Upper lobe of left lung (tissue), 6 donors: ENCODE measurements at places on chromosomes 11 and 22.

DNA sequence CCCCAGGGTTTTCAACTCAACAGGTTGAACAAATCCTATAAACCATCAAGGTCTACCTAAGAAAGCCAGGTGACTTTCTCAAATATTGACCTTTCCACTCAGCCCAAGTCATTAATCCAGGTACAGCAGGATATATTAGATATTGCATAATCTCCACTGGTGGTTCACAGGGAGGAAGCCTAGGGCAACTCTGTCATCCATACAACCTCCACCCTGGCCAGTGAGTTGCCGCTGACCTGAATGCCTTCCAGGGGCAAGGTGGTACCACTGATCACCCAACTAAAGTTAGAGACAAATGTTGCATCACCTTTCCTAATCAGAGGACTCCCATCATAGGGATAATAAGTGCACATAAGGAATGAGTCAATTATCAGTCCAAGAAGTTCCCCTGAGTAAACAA is 22.9 kb downstream of the GUCD1 start:
- peaks cover 5% of the 10 kb centered on the region for H3K4me1 ChIP-seq
- no peak overlapping the region for H3K4me3 ChIP-seq
- peak; percentile 47 for DNase-seq
- H3K27ac ChIP-seq = no peak overlapping the region

DNA sequence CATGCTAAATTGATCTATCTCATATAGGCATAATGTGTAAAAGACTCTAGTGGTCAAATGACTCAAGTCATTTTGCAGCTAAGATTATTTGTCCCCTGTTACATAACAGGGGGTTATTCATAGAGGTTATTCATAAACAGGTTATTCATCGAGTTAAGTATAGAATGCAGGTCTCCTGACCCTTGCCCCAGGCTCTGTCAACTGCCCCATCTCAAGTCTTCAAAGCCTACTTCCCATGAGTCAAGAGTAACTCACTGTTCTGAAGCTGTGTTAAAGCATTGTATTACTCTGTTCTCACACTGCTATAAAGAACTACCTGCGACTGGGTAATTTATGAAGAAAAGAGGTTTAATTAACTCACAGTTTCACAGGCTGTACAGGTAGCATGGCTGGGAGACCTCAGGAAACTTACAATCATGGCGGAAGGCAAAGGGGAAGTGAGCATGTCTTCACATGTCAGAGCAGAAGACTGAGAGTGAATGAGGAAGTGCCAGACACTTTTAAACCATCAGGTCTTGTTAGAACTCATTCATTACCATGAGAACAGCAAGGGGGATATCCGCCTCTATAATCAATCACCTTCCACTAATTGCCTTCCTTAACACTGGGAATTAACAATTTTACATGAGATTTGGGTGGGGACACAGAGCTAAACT is 226.2 kb upstream of the BLID start:
- no peaks in the 10 kb centered on the region for H3K36me3 ChIP-seq
- no peak overlapping the region for H3K27ac ChIP-seq
- no peak for DNase-seq
- no peaks in the 10 kb centered on the region for H3K4me1 ChIP-seq
- H3K4me3 ChIP-seq = no peak overlapping the region
- H3K27me3 ChIP-seq = no peaks in the 10 kb centered on the region

DNA sequence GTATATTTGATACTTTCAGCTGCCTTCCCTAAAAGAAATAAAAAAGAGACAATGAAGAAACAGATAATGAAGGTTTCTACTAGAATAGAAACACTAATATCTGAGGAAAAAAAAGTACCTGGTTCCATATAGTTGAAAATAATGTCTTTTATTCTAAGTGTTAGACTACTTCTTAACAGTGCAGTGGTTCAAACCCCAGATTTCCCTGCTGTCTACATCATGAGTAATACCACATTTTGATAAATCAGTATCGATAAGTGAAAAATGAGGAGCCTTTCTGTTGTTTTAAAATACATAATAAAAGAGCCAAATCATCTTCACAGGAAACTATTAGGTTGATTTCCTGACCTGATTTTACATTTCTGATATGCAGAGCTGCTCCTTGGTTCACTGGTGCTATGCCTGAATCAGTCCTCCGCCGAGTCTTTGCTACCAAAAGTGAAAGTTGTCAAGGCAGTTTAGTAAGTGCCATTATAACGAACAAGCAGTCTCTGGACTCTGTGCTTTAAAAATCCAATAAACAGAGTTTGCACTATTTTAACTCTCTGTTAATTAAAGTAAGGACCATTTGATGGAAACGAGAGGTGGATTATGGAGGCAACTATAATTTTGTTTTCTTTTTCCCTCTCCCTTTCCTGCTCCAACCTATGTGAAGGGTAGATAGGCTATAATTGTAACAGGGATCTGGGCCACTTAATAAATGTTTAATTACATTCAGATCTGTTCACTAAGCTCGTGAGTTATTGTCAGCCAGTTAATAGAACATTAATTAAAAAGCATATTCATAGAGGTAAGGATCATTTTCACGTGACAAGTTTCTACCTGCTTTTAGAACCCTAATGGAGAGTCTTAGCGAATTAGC is 724.5 kb upstream of the RAG2 start:
- H3K27me3 ChIP-seq = no peaks in the 10 kb centered on the region
- H3K27ac ChIP-seq = no peak overlapping the region
- no peaks in the 10 kb centered on the region for H3K4me1 ChIP-seq
- no peak for DNase-seq
- H3K4me3 ChIP-seq = no peak overlapping the region

DNA sequence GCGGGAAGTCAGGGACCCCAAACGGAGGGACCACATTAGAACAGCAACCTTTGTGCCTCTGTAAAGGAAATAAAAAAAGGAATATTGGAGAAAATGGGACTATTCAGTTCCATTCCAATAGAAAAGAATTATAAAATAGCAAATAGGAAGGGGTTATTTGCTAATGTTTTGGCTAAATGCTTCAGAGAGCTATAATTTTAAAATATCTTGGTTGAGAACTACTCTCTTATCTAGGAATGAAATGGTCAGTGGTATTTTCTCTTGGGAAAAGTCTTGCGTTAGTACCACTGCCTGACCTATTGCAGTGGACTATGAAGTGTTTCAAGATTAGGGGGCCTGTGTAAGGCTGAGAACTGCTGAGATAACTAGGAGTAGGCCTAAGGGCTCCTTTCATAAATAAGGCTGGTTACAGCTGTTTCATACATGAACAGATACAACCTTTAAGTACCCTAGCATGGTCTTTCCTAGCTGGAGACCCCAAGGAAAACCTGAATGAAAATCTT is 6.9 kb upstream of the WEE1 start:
- H3K27ac ChIP-seq = peak overlapping the region; percentile 77
- H3K27me3 ChIP-seq = no peaks in the 10 kb centered on the region
- H3K4me1 ChIP-seq = peaks cover 30% of the 10 kb centered on the region
- no peaks in the 10 kb centered on the region for H3K36me3 ChIP-seq
- no peak for DNase-seq
